ENCODE measurements at places on chromosomes 13 and 19.

DNA sequence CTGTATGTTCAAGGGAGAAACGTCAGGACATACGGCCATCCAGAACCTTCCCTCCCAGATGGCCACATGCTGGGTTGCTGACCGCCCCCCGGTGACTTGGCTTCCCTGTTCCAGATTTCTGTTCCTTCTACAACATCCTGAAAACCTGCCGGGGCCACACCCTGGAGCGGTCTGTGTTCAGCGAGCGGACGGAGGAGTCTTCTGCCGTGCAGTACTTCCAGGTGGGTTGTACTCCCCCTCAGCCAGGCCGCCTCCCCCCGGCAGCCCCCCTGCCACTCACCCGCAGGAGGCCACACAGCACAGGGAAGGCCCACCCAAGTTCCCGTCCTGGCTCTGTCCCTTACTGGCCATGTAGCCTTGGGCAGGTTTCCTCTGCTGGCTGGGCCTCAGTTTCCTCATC is 20.5 kb downstream of the YIPF2 start:
- no peak for DNase-seq

DNA sequence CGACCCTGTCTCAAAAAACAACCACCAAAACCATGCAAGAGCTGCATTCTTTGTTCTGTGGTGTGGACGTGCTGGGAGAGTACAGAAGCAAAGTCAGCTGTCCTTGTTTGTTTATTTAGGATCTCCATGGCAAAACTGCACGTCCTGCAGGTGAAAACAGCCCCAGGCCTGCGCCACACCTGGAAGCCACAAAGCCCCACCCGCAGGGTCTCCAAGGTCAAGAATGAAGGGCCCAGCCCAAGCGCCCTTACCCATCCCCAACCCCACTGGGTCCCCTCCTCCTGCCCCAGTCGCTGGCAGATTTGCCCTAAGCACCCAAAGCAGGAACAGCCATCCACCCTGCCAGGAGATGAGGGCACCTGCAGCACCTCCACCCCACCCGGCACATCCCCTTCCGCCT is 10.5 kb downstream of the MBD3 start:
- DNase-seq, result no peak

DNA sequence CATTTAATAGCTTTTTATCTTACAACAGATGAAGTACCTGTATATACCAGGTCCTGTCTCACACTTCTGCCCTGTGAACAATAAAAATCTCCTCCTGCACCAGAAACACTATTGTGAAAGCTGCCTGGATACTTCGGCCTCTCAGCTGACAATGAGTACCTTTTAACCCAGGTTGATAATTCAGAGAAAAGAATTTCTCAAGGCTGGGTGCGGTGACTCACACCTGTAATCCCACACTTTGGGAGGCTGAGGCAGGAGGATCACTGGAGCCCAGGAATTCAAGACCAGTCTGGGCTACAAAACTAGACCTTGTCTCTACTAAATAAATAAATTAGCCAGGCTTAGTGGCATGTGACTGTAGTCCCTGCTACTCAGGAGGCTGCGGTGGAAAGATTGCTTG is 65.3 kb upstream of the TM9SF2 start:
- DNase-seq, result no peak

DNA sequence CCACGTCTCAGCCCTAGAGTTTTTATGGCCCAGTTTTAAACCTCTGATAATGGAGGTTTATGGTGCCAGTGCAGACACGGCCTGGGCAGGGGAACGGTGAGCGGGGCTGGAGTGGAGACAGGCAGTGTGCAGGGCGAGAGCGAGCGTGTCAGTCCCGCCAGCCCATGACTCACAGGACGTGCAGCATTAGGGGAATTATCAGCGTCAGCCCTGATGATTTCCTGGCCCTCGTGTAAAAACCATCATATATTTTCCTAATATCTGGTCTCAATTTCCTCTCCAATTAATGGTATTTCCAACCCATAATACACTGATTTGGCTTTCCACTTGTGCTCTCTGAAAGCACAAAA is 104.6 kb upstream of the VSTM2B start:
- DNase-seq, result no peak

DNA sequence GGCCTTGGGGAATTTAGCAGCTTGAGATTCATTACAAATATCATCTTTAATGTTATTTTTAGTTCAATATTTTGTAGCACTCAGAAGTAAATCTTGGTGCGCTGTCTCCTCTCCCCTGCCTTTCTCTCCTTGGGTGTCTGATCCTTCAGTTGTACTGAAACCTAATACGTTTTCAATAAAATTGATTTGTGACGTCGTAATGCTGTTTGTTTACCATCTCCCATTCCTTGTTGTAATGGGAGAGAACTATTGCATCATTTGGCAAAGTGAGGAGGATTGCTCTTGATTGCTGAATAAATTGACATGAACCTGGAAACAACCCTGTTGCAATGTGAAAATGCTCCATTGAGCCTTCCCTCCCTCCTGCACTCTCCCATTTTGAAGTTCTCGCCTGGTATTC is 43.2 kb upstream of the TSHZ3 start:
- DNase-seq, result no peak

GRCh38 chr13:21355304-21355703 is 103.8 kb downstream of the ZDHHC20 start:
- DNase-seq, result no peak

- peak; percentile 70 for DNase-seq
These were observed 137.8 kb upstream of the TSC22D1 start for GRCh38 chr13:44713788-44714469.

- peak; percentile 87 for DNase-seq
These were observed 958 bp downstream of the CA11 start for GRCh38 chr19:48644839-48645619.

DNA sequence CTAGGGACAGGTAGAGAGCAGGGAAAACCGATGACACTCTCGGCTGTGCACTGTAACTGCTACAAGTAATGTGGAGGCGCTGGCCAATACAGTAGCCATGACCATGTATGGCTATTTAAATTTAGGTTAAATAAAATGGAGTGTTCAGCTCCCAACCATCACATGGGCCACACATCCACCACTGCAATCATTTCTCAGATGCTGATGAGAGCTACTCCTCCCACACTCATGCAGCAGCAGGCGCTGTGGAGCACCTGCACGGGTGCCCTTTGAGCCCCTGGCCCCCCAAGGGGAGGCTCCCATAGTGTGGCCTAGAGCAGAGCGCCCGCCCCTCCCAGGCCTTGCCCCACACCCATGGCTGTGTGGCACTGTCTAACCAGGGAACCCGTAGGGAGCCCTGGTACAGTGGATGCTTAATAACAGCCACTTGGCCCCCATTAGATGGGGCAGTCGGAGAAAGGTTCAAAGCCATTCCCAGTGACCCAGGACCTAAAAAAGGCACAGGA is 6.0 kb downstream of the ACP4 start:
- no peak for DNase-seq

GRCh38 chr13:94204946-94205345 is 274.5 kb downstream of the DCT start:
- no peak for DNase-seq

DNA sequence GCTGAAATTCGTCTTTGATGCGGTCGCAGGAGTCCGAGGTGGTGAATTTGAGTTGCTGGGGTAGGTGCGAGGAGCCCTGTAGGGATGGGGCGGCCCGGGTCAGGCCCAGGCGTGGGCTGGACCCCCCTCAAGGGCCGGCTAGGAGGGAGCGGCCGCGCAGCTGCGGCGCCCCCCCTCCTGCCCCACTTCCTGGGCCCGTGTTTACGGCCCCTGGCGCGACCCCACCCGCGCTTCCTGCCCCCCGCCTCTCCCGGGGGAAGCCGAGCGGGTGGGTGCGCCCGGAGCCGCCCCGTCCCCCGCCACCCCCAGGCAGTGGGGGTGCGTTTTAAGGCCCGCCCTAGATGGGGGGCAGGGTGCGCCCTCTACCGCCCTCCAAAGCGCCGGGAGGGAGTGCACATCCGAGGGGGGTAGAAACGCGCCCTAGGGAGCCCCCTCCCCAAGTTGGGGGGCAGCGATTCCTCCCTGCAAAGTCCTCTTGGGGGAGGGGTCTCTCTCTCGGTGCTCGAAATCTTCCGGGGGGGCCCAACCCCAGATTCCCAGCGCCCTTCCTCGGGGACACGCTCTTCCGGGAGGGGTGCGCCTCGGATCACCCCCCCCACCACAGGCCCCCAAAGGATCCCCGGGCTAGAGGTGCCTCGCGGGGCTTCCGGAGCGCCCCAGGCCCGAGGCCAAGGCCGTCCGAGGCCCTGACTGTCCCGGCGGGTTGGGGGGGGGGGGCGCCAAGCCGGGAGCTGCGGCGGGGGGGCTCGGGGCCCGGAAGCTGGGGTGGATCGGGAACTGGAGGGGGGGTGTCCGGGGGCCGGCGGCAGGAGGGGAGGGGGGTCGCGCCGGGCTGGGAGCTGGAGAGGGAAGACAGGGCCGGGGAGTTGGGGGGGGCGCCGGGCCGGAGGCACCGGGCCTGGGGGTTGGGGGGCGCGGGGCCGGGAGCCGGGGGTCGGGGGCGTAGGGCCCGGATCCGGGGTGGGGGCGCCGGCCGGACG is 823 bp downstream of the TLE5 start:
- no peak for DNase-seq

DNA sequence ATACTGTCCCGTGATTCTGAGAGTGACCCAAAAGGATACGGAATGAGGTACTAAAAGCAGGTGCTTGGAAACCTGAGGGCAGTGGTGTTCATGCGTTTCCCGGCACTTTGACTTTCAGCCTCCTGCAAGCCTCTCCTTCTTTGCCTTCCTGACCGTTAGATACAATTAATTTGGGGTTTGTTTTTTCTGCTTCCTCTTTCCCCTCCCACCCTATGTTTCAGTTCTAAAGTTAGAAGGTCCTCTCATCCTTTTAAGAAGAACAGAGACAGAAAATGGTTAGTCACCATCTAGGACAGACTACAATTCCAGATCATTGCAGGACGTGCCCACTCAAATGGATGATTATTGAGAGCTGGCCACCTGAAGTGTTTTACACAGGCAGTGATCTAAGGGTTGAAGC is 1.8 kb upstream of the LILRB4 start:
- no peak for DNase-seq

DNA sequence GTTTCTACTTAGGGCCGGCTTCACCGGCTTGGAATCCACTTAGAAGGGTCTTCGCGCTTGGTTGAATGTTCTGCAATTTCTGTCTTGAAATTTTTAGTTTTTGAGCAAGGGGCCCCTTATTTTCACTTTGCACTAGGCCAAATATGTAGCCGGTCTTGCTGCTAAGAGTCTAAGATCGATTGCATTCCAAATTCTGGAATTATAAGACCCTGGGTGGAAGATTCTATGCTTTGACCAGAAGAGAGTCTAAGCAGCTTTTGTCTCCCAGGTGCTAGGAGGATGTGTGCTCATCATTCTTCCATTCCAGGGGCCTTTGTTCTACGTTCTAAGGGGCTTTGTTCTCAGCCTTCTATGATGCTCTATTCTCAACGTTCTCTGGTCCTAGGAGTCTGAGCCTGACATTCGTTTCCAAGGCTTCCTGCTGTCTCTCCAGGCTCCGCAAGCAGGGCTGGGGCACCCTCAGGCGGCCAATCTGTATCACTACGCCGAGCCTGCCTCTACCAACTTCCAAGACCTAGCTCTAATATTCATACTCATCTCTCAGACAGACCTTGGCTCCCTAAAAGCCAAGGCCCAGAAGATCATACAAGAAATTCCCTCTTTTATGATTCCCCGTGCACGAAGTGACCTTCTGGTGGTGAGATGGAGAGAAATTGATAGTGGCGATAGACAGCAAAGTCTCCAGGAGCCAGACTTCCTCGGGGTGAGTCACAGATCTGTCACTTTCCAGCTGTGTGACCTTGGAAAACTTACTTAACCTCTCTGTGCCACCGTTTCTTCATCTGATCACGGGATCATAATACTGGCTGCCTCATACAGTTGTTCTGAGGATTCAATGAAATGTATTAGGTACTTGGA is 982 bp upstream of the DACT3 start:
- DNase-seq, result peak; percentile 90

DNA sequence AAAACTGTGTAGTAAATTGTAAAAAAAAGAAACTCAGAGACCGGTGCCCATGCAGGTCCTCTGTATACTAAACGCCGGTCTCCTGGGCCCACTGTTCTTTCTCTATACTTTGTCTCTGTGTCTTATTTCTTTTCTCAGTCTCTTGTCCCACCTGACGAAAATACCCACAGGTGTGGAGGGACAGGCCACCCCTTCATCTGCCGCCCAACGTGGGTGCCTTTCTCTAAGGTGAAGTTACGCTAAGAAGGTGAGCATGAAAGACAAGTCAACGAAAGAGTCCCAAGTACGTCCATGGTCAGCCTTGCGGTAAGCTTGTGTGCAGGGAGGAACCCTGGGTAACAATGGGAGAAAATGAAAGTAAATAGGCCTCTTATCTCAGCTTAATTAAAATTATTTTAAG is 48.0 kb upstream of the WASF3 start:
- no peak for DNase-seq

DNA sequence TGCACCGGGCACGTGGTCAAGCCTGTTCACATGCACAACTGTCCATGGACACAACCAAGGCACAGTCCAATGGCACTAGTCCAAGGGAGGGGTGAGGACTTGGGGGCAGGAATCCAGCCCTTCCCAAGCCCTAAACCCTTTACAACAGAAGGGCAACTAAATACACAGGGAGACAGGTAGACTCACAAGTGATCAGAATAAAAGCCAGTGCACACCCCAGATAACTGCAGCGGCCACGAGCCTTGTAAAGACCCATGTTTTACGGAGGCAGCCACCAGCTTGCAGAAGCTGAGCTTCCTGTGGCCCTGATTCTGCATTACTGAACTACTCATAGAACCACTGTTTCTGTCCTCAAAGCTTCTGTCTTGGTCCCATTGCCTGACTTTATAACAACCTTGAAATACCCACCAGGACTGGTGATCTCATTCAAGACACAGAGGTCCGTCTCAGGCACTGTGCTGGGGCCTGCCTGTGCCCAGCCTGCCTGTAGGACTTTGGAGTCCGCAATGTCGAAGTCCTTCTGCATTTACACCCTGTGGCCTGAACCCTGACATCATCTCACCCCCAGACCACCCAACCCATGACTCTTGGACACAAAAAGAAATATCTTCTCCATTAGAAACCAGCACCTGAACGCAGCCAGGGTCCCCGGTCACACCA is 181.2 kb downstream of the COL4A1 start:
- no peak for DNase-seq

DNA sequence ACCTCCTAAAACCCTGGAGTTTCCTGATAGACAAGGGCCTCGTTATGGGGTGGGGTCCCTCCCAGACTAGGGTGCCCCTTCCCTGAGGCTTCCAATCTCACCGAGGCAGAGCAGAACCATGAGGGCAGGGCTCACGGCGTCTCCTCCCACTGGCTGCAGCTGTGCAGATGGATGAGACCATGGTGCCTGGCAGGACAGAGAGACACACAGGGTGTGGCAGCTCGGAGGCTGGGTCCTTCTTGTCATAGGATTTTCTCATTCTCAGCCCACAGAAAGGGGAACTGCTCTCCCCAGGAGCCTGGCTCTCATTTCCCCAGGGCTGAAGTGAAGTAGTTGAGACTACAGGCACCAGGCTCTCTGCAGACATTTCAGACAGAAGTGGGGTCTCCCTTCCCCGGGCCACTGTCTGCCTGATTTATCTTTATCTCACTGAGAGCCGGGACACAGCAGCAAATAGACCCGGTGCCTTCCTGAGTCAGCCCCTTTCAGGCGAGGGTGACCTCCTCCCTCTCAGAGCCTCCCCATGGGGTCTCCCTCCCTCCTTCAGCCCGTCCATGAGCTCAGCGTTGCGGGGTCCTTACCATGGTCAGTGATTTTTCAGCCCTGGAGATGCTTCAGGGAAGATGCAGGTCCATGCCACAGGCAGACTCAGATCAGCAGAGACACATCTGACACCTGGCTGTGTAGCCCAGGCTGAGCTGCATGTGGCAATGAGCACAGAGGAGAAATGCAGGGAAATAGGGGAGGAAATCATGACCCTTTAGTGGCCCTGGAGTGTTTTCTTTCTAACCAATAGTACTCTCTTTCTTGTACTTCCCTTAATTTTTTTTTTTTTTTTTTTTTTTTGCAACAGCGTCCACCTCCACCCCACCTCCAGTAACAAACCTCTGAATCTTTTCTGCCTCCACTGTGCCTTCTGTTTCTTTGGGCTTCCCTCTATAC is at the start of gene LILRA5:
TSS of gene LILRA5 (minus strand) at position 731 of the 942 bp plus-strand sequence. CDS start at position 584, 147 bp downstream.
- no peak for DNase-seq
